ENCODE measurements at places on chromosomes 6 and 20.

- no peak for DNase-seq
Observed at GRCh38 chr6:152554851-152555250, 82.3 kb downstream of the SYNE1 start.

GRCh38 chr20:37406010-37406998 is 60.4 kb downstream of the SRC start:
- peak; percentile 58 for DNase-seq

- no peak for DNase-seq
Observed at GRCh38 chr6:10140824-10141223, 274.1 kb downstream of the TFAP2A start.

DNA sequence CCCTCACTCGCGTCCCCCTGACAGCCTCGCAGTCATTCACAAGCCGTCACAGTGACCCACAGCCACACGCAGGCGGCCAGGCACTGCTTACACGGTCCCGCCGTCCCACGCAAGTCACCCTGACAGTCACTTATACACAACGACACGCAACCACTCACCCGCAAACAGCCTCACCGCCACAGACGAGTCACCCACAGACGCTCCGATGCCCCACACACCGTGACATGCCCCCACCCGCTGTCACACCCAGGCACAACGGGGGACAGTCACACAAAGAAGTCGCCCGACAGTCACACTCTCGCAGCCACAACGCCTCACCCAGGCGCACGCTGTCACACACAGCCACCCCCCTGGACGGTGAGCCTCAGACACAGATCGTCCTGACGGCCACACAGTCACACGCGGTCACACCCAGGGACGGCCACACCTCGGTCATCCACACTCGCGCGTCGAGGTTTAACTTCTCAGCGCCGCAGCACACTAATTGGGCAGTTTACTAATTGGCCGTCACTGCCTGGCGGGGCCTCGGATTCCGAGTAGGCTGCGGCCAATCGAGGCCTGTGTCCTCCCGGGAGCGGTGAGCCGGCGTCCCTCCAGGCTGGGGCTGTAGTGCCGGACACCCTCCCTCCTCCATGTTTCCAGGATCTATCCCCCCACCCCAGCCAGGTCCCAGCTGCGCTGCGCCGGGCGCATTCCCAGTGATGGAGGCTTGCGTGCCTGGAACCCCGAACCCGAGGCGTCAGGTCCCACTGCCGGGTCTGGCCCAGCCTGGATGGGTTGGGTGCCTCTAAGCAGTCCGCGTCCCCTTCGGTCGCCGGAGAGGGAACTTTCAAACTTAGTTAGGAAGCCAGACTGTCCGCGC is 790 bp downstream of the TOX2 start:
- no peak for DNase-seq

DNA sequence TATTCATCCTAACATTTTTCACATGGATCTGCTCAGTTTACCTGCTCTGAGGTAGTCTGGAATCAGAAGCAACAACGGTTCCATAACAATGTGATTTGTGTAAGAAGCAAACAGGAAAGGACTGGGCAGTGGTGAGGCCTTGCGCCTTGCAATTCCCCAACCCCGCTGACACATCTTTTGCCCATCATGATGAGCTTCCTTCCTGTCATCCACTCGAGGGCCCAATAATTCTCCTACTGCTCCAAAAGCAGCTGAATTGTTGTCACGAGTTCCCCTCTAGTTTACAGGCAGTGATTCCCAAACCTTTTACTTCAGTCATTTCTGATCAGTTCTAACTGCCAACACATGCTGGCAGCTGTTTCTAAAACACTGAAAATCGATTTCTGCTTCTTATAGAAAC is 22.9 kb downstream of the STX7 start:
- peak; percentile 48 for DNase-seq

DNA sequence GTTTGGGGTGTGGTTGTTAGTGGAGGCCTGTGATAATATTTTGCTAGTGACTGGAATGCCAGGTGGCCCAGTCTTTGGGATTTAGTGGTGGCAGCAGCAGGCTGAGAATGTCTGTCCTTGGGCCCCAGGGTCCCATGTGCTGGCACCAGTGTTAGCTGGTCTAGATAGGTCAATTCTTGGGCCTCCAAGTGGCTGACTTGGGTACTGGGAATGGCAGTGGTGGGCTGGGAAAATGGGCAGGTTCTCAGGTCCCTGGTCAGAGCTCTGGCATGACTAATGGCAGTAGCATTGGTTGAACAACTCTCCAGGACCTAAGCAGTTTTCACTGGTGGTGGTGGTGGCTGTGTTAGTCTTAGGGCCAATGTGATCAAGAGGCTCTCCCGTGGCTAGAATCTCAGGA is 50.3 kb downstream of the OLIG3 start:
- DNase-seq: no peak

Data from KBM-7 (cell line).